ENCODE measurements at places on chromosomes 2 and 18.

GRCh38 chr2:23430263-23430662 is 45.3 kb downstream of the KLHL29 start:
- no peak for DNase-seq

DNA sequence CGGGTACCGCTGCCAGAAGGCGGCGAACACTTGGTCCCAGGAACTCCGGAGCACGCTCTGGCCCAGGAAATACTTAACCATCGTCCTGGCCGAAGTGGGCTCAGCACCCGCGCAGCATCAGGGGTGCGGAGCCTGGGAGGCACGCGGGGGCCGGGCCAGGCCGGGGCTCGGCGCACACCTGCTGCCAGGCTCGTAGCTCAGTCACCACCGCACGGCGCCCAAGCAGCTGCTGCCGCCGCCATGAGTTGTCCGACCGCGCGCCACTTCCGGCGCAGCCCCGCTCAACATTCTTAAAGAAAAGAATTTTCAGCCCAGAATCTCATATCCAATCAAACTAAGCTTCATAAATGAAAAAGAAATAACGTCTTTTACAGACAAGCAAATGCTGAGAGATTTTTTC is 34.0 kb downstream of the MDH1 start:
- DNase-seq = no peak

DNA sequence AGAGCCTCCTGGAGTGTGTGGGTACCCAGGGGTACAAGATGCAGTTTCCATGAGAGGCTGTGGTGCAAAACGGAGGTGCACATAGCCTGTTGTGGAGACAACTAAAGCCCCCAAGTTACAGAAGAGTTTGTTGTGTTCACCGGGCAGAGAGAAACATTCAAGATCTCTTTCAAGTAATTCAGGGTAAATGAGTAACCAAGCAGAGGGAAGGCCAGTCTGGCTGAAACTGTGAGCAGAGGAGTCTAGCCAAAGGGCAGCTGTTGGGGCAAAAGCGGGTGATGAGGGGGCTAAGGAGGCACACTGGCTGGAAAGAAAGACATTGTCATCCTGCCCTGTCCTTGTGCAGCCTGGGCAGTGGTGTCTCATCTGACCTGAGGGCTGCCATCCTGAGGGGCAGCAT is 52.0 kb downstream of the CXCR4 start:
- no peak for DNase-seq

- no peak for DNase-seq
Observed at GRCh38 chr18:59706499-59706898, 9.3 kb upstream of the CCBE1 start.

DNA sequence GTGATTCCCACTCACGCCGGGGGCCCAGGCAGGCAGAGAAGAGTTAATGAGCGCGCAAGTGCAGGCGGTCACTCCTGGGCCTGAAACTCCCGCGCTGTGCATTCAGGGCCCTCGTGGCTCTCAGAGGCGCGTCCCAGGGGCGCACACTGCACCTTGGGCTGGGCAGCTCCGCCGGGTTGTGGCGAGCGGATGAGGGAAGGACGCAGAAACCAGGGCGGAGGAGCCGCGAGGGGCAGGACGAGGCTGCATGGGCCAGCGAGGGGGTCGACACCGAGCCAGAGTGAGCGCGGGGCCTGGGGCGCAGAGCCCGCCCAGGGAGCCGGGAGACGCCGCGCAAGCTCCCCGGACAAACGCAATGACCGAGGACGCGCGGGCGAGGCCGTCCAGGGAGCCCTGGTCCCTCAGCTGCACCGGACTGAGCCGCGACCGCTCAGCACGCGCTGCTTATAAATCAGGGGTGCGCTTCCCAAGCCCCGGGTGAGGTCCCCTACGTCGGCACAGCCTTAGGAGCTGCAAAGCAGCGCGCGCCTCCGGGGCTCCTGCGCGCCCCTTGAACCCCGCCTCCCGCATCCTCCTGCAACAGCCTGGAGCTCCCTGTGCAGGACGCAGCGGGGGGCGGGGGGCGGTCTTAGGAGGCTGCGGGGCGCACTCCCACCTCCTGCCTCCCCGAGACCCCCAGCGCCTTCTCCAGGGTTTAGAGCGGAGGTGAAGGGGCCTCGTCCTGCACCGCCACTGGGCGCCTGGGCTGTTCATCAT is 180.2 kb upstream of the ALKAL2 start:
- no peak for DNase-seq

GRCh38 chr2:138124521-138124920 is 160.2 kb downstream of the HNMT start:
- DNase-seq = no peak

GRCh38 chr2:234674781-234675201 is 177.9 kb upstream of the ARL4C start:
- no peak for DNase-seq

DNA sequence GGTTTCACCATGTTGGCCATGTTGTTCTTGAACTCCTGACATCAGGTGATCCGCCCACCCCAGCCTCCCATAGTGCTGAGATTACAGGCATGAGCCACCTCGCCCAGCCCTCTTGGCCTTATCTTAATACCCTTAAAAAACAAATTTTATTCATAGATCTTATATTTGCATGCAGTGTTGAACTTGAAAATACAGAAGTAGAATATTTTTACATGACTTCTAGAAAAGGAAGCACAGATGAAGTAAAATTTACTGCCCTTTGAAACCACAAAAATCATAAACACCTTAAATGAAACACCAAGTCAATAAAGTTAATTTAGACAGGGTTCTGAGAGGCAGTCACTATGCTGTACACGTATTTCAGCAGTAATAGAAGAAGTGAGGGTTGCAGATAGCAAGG is 145.7 kb downstream of the CERS6 start:
- no peak for DNase-seq

Data from CD4-positive, alpha-beta memory T cell (primary cell).